ENCODE measurements at places on chromosomes 5 and 9.

DNA sequence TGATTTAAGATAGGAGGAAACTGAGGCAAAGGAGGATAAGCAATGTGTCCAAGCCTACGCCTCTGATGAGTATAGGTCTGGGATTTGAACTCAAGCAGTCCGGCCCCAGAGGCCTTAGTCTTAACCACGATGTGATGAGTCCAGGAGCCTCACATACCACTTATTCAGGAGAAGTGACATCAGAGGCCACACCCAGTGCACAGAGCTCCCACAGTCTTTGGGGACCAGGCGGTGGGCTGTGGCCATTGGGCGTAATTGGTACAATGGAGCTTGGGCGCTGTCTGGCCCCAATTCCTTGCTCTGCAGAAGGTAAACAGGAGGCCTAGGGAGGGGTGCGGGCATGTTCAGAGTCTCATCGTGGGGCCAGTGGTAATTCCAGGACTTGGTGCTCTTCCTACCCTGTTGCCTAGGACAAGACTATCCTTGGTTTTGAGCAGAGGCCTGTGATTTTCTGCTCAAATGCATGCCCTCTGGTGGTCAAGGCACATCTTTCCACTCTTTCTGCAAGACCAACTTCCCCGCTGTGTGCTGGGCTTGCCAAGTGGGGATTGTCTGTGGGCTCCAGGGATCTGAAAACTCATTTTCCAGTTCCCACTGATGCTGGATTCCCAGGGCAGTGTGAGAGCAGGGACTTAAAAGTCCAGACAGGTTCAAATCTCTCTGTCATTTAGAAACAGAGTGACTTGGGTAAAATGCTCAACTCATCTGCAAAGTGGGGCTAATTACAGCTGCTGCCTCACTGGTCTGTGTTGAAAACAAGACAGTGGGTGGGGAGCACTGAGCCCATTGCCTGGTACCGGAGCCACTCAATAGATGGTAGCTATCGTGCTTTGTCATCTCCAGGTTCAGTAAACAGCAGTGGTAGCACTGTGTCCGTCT is 15.8 kb downstream of the NDST1 start:
- DNase-seq, result peak; percentile 14

DNA sequence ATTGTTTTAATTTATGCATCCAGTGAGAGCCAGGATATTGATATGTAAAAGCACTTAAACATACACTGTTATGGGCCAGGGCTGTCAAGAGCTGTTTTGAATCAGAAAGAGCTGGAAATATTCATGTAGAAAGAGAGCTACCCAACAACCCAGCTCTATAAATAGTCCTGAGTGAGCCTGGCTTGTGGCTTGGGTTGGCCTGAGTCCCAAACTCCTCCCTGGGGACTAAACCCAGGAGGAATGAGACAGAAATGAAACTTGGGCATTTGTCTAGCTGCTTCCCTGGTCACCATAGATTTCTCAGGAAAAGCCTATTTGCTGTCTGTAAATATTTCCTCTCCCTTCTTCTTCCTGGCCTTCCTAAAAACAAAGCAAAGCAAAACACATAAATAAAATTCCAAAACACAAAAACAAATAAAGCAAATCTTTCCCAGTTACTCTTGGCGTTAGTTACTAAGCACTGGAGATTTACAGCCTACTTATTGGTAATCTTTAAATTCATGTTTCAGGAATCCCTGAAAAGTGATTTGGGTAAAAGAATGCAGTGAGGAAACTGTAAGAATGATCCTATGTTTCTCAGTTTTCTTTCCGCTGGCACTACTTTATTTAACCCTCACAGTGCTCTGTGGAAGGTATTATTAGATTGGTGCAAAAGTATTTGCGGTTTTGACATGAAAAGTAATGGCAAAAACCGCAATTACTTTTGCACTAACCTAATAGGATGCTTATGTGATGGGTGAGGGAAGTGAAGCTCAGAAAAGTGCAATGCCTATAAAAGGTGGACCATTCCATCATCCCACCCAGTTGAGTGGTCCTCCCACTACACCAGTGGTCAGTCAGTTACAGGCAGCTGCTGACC is 111.8 kb downstream of the CARTPT start:
- no peak for DNase-seq

- no peak for DNase-seq
Observed at GRCh38 chr5:125261505-125262250, 515.2 kb upstream of the ZNF608 start.

- DNase-seq, result no peak
Observed at GRCh38 chr5:73564018-73564417, 1.4 kb downstream of the ANKRA2 start.

GRCh38 chr5:128491291-128491690 is 46.8 kb downstream of the FBN2 start:
- DNase-seq, result no peak

DNA sequence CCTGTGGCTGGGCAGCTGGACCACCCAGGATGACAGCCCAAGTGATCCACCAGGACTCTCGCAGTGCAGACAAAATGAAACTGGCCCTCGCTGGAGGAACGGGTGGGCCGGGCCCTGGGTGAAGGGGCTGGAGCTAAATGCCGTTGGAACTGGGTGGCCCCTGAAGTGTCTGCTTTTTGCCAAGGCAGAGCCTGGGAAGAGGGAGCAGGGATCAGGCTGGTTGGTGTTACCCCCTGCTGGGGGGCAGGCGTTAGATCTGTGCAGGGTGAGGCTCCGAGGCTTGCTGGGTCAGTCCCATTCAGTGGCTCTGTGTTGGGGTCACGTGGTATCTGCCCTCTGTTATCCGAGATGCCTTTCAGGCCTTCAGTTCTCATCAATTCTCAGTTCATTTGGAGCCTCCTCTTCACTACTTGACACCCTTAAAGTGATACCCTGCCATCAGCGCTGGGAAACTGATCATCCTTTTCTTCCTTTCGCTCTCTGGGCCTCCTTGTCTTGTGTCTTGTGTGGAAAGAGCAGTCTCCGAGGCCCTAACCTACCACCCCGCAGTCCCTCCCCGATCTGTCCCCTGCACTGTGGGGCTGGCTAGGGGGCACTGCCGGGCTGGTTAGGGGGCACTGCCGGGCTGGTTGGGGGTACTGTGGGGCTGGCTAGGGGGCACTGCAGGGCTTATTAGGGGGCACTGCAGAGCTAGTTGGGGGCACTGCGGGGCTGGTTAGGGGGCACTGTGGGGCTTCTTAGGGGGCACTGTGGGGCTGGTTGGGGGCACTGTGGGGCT is 37.3 kb downstream of the COL5A1 start:
- DNase-seq, result no peak

DNA sequence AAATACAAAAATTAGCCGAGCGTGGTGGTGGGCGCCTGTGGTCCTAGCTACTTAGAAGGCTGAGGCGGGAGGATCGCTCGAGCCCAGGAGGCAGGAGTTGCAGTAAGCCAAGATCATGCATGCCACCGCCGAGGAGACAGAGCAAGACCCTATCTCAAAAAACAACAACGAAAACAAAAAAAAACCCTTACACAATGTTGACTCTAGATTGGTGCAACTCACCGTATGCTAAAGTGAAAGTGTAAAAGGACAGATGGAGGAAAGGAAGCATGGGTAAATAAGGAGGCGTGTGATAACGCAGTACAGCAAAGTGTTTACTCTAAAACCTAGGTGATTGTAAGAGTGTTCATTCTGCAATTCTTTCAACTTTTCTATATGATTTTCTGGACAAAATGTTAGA is 15.9 kb upstream of the RUFY1 start:
- DNase-seq, result no peak

DNA sequence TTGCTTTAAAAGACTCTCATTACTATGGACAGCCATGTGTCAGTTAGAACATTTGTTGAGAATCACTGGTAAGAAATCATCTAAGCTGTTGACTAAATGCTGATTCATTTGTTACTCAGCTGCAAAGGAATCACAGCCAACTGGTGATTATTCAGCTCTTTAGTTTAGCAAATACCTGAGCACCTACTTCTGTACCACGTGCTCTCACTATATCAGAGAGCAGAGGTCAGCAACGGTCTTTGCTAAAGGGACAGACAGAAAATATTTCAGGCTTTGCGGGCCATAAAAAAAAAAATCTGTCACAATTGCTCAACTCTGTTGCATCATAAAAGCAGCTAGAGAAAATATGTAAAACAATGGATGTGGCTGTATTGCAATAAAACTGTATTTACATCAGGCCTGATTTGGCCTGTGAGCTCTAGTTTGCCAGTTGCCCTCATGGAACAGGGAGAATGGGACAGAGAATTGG is 377.6 kb downstream of the DNAH5 start:
- no peak for DNase-seq

GRCh38 chr9:109771796-109772531 is 8.0 kb upstream of the PALM2AKAP2 start:
- no peak for DNase-seq

All from NCI-H774 (cell line).